ENCODE measurements at places on chromosomes 11 and 22.

DNA sequence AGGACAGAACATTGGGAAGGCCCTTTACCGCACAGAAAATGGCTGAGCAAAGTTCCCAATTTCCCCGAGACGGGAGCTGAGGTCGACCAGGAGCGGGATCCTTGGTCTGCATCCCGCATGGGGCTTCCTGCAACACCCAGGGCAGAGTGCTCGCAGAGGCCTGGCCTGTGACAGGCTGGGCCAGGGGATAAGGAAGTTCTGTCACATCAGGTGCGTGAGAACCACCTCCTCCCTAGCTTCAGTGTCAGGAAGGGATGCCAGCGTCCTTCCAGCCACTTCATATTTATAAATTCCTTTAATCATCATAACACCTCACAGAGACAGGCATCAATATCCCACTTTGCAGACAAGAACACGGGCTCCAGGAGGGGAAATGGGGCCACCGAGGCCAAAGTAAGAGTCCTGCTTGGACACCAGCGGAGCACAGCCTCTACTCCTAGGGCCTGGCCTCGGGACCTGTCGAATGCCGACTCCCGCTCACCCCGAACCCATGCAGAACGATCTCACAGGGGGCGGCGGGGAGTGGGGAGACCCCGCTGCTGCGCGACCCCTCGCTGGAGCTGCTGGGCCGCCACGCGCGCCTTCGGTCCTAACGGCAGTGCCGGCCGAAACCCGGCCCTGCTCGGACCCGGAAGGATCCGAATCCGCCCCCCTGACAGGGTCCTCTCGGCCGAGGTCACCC, 532 bp downstream of the BET1L start:
- DNase-seq = peak; percentile 26

DNA sequence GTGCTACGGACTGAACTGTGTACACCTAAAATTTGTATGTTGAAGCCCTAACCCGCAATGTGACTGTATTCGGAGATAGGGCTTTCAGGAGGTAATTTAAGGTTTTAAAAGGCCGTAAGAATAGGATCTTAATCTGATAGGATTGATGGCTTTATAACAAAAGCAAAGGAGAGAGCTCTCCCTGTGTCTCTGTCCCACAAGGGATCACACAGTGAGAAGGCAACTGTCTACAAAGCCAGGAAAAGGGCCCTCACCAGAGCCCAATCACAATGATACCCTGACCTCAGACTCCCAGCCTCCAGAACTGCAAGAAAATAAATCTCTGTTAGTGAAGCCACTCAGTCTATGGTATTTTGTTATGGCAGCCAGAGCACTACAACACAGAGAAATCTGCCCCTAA, 208.7 kb upstream of the ZC3H12C start:
- no peak for DNase-seq

DNA sequence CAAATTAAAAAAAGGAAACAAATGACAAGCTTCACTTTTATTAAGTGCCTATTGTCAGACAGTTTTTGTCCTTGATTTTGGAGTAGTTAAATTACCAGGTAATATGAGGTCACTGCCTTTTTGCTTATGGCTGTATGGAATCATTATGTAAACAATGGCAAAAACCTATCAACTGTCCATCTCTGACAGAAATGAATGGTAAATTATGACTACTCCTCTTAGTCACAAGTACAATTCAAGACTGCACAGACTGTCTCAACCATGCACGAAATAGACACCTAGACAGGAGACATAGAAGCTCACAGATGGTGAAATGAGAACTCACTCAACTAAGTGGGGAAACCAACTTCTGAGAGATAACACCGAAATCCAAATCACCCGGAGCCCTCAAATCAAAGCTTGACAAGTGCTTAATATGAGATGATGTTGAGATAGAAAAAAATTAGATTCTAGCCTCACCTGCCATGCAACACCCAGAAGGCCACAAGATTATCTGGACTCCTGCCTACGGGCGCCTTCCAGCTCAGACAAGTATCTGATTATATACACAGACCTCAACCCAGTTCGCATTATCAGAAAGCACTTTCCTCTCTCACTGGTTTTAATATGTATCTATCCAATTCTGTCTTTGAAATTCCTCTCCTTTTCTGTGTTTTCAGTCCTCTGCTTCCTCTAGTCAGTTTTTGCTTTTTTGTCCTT, 199.3 kb downstream of the CADM1 start:
- no peak for DNase-seq

DNA sequence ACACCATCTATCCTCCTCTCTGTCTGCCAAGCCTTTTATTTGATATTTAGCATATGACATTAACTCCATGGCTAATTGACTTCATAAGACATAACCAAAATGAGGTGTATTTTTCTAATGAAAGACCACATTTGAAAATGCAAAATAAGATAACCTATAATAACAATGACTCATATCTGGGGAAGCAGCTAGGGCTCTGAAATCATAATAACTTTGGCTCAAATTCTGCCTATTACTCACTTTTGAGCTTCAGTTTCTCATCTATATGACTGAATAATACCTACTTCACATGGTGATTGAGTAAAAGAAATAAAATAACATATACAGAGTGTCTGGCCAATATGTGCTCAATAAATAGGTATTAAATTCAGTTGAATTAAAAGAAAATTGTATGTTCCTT, 1419.8 kb upstream of the TENM4 start:
- no peak for DNase-seq

DNA sequence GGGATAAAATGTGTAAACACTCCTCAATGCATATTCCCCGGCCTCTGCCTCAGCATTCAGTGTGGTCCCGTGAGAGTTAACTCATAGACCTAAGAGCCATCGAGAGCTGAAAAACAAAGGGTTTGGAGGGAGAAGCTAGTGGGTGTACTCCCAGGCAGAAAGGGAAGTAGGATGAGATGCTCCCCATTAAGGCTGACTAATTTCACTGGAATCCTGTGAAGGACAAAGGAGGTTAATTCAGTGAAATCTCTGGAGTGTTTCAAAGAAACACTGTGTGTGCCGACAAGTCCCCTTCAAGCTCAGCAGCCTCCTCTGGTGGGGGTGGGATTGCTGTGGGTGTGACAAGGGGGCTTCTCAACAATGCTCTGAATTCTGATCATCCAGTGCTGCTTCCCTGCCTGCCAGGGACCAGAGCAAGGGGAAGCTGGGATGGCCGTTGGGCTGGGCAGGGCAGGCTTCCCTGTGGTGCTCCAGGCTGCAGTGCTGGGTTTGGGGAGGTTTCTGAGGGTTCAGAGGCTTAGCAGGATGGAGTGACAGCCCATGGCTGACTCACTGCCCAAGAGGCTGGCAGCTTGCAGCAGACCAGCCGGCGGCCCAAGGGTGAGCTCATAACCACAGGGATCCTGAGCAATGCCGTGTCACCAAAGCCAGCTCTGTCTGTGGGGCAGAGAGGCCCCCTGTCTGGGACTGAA, 61.4 kb upstream of the BMAL1 start:
- peak; percentile 42 for DNase-seq
